Stimulated activated CD4-positive, alpha-beta T cell treated with anti-CD3 and anti-CD28 coated beads, Interleukin-2, amount 100 ng/mL, for 24 hours (primary cell): ENCODE measurements at places on chromosomes 6 and 20.

DNA sequence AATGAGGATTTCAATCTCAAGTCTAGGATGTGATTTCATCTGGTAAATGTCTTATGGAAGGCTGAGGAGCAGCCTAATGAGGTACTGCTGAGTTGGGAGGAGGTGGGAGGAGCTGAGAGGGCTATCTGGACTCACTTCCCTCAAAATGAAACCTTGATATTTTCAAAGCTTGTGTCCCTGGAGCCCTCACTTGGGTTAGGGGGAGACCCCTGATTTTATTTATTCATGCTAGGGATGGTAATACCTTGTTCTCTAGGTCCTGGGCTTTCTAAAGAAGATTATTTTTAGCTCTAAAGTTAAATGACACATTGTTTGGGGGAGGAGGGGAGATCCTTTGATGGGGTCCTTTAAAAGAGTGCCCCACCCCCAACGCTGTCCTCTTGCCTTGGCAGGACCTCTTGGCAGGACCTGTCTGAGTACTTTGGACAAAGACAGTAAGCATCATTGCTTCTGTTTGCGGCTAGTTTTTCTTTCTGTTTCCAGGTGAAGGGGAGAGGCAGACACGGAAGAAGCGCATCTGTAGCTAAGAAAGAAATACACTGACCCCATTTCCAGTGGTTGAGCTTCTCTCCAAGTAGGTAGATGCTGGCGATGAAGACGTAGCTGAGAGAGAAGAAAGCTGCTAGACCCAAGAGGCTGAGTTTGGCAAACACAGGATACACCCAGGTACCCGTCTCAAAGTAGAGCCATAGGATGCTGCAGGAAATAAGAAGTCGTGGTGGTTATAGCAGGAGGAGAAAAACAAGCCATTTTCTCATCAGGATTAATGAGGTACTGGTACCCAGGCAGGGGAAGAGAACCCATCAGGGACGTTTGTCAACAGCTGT is 55.6 kb downstream of the ADTRP start:
- DNase-seq: no peak

GRCh38 chr6:31058128-31058894 is 48.0 kb downstream of the MUC22 start:
- DNase-seq: no peak

- DNase-seq: no peak
Observed at GRCh38 chr6:111013144-111013915, 31.5 kb downstream of the RPF2 start.

- DNase-seq: no peak
Observed at GRCh38 chr20:23520185-23520584, 29.3 kb downstream of the CST8 start.

DNA sequence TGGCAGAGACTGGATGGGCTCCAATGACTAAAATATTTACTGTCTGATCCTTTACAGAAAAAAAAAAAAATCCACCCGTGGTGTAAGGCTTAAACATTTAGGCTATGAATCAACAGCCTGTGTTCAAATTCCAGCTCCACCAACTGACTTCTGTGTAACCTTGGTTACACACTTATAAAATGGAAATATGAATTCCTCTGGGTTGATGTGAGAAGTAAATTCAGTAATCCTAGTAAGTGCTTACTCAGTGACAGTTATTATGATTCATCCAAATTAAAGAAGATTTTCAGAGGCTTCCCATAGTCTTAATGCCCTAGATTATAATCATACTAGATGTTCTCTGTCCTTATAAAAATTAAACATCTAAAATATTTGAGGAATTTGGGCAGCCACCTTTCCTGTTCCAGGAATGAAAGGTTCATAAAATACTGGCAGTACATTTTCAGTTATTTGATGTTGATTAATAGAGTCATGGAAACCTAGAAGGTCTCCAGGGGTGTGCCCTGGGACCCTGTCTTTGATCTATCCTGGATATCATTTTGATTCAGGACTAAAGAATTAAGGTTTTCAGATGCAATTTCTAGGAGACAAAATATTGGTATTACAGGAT is 180.3 kb upstream of the ZNF217 start:
- no peak for DNase-seq

- DNase-seq: no peak
Observed at GRCh38 chr6:109304284-109305015, 77.8 kb downstream of the CD164 start.
